ENCODE measurements at places on chromosomes 7 and 10.

DNA sequence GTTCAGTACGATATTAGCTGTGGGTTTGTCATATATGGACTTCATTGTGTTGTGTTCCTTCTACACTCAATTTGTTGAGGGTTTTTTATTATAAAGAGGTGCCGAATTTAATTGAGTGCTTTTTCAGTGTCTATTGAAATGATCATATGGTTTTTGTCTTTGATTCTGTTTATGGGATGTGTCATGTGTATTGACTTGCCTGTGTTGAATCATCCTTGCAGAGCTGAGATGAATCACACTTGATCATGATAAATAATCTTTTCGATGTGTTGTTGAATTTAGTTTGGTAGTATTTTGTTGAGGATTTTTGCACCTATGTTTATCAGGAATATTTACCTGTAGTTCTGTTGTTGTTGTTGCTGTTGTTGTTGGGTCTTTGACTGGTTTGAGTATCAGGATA lies 39.8 kb downstream of the ATOH7 start:
- DNase-seq = no peak

GRCh38 chr7:159130199-159130775 lies 14.4 kb downstream of the VIPR2 start:
- DNase-seq = no peak

GRCh38 chr7:121634356-121634755 lies 238.2 kb upstream of the FAM3C start:
- no peak for DNase-seq

- DNase-seq = no peak
Measured at GRCh38 chr10:101682172-101682825, 12.7 kb downstream of the FBXW4 start.

DNA sequence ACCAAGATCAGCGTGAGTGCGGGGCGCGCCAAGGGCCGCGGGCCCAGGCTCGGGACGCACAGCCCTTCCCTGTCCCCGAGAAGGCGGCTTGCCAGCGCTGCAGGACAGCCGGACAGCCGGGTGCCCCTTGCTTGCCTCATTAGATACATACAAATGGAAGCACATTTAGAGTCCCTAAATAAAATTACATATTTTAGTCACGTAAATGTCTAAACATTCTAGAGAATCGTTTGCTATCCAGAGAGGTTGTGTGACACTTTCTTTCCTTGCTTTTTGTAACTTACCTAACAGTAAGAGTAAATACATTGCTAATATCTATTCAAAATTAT lies 4.8 kb downstream of the VSTM2A start:
- no peak for DNase-seq

- no peak for DNase-seq
Measured at GRCh38 chr10:14293526-14293925, 37.2 kb downstream of the FRMD4A start.

GRCh38 chr7:84190016-84190705 lies 4.4 kb downstream of the SEMA3A start:
- DNase-seq = no peak

- no peak for DNase-seq
Measured at GRCh38 chr7:135785065-135785464, 36.5 kb upstream of the FAM180A start.

DNA sequence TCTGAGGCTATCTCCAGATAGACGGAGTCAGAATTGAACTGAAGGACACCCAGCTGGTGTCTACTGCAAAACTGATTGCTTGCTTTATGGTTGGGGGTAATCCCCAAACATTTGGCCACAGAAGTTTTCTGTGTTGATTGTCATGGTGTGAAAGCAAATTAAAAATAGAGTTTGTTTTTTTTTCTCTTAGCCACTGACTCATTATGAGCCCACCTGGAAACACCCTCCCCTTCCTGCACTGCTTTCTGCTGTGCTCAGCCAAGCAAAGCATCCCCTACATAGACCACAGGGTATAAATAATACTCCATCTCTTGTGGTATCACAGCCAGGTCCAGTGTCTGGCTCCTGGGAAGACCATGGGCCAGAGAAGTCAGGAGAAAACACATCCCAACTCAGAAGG lies 6.5 kb upstream of the VWC2 start:
- DNase-seq = no peak

DNA sequence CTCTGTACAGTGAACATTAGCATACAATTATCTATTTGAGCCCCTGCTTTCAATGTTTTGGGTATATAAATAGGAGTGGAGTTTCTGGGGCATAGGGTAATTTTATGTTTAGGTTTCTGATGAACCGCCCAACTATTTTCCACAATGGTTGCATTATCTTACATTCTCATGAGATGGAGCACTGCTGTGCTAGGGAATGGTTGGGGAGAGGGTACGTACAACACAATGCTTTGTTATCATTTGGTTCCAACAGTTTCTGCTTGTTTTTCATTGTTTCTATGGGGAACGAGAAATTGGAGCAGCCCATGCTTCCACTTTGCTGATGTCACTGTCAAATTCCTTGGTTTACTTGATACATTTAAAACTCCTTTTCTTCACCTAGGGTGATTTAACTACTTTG lies 1115.3 kb downstream of the REEP3 start:
- DNase-seq = no peak

DNA sequence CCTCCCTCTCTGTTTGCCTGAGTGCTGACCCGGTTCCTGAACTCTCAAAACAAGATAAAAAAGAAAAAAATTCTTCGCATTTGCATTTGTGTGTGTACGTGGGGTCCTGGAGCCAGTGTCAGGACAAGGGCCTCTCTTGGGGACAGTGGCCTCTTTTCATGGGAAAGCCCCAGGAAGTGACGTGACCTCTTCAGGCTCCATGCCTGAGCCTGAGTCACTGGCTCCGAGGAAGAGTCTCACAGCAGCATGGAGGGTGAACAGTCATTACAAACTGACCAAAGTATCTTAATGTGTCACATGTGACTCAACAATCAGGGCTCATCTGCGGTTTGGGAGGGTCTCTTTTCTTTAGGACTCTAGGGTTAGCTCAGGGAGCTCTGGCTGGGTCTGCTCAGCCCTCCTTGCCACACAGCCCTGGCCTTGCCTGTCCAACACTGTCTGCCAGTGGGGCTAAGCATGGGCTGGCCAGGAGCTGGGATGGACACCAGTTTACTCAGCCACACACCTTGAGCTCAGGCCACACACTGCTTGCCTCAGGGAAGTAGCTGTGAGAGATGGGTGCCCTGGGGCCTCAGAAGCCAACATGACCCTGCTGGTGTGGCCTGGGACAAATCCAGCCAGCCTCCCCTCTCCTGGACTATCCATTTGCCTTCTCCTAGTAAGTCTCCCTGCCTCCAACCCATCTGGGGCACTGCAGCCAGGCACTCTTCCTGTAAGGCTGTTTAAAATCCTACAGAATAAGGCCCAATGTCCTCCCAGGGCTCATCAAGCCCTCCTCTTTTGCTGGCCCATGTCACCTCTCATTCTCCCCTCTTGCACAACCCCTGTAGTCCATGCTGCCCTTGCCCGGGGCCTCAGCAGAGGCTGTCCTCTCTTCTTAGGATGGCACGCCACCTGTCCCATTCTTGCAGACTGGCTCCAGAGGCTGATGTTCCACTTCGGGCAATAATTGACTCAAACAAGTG lies 10.5 kb downstream of the TMEM273 start:
- no peak for DNase-seq

DNA sequence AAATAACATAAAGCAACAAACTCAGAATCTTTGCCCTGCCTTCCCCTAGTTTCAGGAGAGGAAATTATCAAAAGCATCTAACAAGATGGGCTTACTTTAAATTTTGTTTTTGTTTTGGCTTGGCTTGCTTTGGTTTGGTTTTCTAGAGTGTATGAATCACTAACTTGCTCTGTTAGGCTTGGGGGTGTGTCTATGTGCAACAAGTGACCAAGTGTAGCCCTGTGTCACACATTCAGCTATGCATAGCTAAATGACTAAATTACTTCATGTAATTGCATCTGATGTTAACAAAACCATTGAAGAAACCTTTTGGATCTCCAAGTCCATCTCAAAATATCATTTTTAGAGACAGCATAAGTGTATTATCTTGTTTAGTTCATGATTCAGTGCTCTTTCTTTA lies 251.0 kb downstream of the TFEC start:
- DNase-seq = no peak

- no peak for DNase-seq
Measured at GRCh38 chr7:128740996-128741395, 1.8 kb downstream of the CALU start.

GRCh38 chr10:74027702-74028101 lies 29.8 kb downstream of the VCL start:
- no peak for DNase-seq

- DNase-seq = no peak
Measured at GRCh38 chr7:127793582-127793981, 141.6 kb downstream of the SND1 start.

- DNase-seq = no peak
Measured at GRCh38 chr7:39300276-39300675, 265.9 kb upstream of the YAE1 start.

DNA sequence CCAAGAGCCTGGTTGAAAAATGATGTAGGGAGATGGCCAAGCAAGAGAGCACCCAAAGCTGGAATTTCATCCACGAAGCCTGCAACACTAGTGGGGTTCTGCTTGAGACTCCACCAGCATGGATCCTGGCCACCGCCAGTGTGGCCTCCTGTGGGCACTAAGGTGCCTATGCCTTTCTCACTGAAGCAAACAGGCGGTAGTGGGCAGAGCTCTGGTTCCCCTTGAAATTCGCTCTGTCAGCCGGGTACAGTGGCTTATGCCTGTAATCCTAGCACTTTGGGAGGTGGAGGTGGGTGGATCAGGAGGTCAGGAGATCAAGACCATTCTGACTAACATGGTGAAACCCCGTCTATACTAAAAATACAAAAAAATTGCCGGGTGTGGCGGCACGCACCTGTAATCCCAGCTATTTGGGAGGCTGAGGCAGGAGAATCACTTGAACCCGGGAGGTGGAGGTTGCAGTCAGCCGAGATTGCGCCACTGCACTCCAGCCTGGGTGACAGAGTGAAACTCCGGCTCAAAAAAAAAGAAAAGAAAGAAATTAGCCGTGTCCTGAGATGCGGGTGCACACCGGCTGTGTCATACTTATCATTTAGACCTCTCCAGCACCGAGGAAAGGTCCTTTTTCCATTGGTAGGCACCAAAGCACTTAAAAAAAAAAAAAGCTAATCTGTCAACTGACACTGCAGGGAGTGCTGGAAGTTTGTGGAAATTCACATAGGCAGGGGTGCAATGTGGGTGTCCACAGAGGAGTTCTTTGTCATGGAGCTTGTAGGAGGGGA lies 28.3 kb downstream of the CCM2 start:
- no peak for DNase-seq

- DNase-seq = no peak
Measured at GRCh38 chr7:25636168-25636567, 407.9 kb upstream of the NPVF start.

GRCh38 chr7:136868496-136869000 lies at the start of gene CHRM2:
Gene CHRM2, plus strand, starts transcription at chr7:136868652. Its CDS starts 146,214 bp downstream, at chr7:137014866.
- no peak for DNase-seq

DNA sequence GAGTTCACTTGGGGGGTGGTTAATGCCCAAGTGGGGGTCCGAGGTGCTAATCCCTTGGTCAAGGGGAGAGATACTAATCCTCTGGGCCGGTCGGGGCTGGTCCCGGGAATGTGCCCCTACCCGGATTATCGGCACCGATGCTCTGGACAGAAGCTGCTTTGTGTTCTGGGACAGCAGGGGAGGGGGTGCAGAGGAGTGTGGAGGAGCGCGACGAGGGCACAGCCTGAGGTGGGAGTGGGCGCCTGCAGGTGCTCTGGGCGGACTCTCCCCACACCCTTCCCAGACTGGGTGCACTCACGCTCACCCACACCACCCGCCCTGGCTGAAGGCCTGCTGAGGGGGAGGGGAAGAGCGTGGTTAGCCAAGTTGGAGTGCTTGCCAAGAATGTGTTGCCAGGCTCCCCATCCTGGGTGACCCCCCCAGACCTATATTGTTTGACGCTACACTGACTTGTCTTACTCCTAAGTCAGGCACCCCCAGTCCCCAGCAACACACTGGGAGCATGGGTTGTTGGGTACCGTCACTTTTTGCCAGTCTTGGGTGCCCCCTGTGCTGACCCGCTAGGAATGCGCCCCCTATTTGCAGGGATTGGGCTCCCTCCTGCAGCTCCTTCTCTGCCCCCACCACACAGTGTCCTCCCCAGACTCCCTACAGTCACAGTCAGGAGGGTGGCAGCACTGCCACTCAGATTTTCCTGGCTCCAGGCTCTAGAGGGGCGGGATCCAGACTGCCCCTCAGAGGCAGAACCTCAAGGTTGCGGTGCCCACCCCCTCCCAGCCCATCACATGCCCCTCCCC lies 1.2 kb downstream of the SLC4A2 start:
- DNase-seq = no peak

GRCh38 chr10:24681572-24682088 lies 42.1 kb downstream of the ARHGAP21 start:
- no peak for DNase-seq

DNA sequence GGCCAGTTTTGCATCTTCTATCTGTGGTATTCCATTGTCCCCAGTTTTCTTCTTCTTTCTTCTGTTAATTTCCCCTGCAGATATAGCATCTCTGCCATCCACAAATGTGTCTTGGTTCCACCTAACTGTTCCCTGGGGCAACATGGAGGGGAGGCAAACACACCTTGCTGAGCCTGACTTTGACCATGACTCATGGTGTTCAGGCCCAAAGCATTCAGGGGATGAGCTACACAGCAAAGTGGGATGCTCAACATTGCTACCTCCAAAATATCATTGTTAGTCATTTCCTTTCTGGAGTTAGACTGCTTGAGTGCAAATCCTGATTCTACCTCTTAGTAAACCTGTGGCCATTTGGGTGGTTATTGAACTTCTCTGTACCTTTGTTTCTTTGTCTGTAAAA lies 542.7 kb downstream of the LRMDA start:
- DNase-seq = no peak

DNA sequence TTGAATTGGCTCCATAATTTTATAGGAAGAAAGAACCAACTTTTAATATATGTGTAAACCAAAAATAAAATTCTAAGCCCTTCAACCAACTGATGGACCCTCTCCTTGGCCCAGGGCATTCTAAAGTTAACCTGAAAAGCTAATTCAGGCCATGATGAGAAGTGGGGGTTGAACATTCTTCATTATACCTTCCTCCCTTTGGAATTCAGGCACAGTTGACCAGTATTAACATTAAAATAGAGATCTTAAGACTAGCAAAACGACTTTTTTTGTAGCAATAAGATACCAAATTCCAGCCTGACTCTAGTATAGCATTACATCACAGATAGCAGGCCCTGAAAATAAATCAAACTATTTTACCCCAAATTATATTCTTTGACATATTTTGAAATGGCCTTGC lies 173.2 kb downstream of the PLPP4 start:
- DNase-seq = no peak

- no peak for DNase-seq
Measured at GRCh38 chr10:117546581-117547015, 4.1 kb downstream of the EMX2 start.
